C1 segment of cervical spinal cord (tissue), 14 donors: ENCODE measurements at places on chromosomes 3 and 15.

- DNase-seq: no peak
Observed at GRCh38 chr3:97495896-97496295, 268.7 kb upstream of the ARL6 start.

- DNase-seq: no peak
Observed at GRCh38 chr3:175015056-175015635, 156.0 kb downstream of the NAALADL2 start.

DNA sequence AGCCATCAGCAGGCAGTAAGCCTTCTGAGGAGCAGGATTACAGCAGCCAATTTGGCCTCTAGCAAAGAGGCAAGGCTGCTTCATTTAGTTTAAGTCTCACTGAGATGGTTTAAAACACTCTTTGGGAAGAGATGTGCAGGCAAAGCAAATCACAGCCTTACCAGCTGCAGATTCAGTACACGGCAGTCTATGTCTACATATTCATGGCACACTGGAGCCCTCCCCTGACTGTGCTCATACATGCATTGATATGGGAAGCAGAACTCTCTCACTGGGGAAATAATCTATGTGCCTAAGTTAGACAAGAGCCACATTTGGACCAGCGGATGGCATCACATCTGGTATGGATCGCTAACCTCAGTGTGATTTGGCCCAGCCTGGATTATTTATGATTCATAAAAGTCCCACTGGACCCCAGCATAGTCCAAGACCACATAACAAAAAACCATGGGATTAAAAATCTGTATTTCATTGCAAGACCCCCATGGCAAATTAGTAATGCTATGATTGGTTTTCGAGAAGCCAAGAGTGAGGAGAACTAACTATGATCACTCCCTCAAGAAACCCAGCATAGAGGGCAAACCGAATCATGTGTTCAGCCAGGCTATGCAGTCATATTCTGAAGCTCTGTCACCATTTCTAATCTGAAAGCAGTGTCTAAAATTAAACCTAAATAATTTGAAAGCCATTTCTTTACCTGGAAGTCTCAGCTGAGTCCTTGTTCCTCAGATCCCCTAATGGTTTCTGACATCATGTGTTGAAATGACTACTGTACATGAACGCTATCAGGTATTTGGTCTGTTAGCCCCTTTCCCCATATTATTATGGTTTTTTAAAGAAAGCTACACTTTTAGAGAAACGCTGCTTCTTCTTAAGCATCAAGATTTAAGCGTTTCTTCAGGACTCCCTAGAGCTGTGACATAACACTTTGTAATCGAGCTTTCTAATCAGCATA lies 1.2 kb downstream of the PRICKLE2 start:
- DNase-seq: no peak

DNA sequence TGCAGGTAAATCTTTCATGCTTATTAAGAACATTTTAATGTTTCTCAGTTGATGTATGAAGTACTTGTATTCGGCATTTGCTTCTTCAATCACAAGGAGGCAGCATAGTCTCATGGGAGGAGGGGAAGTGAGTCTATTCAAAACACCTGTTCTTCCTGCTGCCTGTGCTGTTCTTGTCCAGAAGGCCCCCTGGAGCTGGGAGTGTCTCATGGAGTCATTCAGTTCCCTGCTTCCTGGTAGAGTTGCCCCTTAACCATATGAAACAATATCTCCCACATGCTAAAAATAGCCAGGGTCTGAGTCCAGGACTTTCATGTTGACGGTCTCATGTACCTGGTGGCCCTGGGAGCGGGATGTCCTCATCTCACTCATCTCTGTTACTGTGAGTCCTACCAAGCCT lies 15.5 kb upstream of the PPP1R2 start:
- DNase-seq: no peak

- no peak for DNase-seq
Observed at GRCh38 chr3:23086331-23086730, 116.8 kb upstream of the UBE2E2 start.

- no peak for DNase-seq
Observed at GRCh38 chr3:8900869-8901268, 62.4 kb downstream of the RAD18 start.

DNA sequence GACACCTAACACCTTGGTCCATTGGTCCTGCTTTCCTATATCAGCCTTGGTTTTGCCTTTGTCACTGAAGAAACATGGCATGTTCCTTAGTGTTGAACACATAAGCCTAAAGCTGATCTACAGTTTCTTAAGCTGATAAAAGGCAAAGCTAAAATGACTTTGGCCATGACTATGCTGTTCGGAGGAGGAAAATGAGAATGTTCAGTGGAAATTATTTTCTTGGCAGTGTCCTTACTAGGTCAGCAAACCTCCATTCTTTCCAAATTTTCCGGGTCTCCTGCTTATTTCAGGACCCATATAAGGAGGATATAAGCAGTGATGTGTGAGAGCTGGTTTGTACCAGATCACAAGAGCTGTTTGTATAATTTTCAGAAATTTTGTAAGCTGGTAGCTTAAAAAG lies 832.9 kb upstream of the CFAP20DC start:
- no peak for DNase-seq

GRCh38 chr3:129989414-129989813 lies 14.9 kb downstream of the TRH start:
- no peak for DNase-seq

DNA sequence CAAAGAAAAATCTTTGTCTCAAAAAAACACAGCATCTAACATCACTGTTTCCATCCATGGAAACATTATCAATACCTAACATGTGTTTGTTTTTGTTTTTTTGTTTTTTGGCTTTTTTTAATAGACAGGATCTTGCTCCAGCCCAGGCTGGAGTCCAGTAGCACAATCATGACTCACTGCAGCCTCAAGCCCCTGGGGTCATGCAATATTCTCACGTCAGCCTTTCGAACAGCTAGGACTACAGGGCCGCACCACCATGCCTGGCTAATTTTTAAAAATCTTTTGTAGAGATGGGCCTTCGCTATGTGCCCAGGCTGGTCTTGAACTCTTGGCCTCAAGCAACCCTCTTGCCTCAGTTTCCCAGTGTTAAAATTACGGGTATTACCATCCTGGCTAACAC lies 52.8 kb downstream of the RAF1 start:
- DNase-seq: no peak

DNA sequence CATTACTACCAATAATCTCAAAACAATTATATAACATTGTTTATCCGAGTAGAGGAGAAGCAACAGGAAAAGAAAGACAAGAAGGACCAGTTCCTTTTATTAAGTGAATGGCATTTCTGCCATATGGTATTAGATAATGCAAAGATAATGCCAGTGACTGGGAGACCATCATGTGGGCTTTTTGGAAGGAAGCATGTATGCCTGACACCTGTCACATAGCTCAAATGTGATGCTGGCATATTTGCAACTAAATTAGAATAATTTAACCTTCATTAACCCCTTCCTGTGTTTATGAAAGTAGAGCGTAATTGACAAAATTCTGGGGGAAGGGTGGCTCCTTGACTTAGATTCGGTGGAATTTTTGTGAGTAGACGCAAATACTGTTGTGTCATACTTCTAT lies 733.0 kb downstream of the TUSC7 start:
- DNase-seq: no peak

- no peak for DNase-seq
Observed at GRCh38 chr3:157639756-157640426, 136.7 kb upstream of the VEPH1 start.

DNA sequence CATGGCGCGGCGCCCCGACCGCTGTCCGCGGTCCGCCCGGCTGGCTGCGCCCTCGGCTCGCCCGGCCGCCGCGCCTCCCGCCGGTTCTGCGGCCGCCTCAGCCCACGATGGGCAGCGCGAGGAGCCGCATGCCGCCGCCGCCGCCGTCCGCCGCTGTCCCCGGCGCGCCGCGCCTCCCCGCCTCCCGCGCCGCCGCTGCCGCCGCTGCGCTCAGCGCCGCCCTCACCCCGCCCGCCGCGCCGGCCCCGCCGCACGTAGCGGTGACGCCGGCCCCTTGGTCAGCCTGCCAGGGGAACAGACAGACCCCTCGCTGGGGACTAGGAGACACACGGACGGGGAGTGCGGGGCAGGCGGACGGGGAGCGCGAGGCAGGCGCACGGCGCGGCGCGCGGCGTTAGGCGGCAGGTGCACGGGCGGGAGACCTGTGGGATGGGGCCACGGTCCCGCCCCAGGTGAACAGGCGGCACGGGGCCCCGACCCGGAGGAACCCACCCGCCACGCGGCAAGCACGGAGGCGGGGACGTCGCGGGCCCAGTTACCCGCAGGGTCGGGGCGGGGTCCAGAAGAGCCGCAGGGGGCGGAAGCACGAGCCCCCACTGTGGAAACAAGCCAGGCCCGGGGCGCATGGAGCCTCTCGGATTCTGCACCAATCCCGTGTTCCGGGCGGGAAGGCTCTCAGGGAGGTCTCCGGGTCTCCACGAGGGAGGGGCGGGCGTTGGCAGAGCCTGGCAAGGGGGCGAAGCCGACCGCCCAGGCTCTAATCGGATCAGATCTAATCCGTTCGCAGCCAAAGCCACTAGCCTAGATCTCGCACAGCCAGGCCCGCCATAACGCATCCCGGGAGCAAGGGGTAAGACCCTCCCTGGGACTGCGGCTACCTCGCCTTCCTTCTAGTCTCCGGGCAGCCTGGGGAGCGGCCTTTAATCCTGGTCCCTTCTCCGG lies at the start of gene CSPG5:
TSS of gene CSPG5 (minus strand) at position 175 of the 942 bp plus-strand sequence. CDS start at position 3, 172 bp downstream.
- DNase-seq: no peak

- DNase-seq: no peak
Observed at GRCh38 chr3:156812521-156813335, 13.4 kb upstream of the LEKR1 start.

GRCh38 chr15:52014616-52015015 lies 4.4 kb upstream of the MAPK6 start:
- no peak for DNase-seq

GRCh38 chr3:191334346-191334893 lies 4.1 kb upstream of the UTS2B start:
- no peak for DNase-seq

- no peak for DNase-seq
Observed at GRCh38 chr15:34865531-34865930, 70.2 kb upstream of the ACTC1 start.

DNA sequence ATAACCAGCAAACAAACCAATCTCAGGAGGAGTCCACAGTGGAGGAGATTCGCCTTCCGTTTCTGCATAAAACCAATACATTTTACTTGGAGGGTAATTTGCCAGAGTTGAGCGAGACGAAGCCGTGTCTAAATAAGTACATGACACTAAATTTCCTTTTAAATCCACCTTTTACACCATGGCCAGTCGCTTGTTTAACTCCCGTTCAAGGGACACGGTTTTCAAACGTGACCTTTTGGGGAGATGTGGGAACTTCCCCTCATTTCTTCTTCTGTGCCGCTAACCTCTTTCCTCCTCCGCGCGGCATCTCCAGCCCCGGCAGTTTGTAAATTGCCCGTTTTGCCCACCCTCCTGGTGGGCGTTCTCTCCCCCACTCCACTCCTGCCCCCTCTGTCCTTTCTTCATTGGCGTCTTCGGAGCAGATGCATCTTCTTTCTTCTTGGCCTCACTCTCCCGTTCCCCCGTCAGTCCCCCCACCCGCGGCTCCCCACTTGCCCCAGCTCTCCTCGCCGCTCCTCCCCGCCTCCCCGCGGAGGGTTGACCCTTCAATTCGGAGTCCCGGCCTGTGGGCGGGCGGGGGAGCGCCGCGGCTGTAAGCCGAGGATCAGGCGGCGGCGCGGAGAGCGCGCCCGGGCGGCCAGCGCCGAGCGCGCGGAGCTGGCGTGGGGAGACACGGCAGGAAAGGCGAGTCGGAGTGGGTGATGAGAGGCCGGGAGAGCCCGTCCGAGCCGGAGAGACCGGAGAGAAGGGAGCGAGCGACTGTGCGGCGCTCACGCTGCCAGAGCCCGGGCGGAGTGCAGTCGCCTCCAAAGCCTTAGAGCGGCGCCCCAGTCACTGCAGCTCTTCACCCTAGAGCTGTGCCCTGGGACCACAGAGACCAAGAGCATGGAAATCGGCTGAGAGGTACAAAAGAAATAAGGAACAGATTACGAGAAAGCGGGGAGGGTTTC lies at the start of gene NLGN1:
TSS of gene NLGN1 (plus strand) at position 584 of the 950 bp plus-strand sequence.
- DNase-seq: peak; percentile 82

- DNase-seq: no peak
Observed at GRCh38 chr3:151402349-151402748, 17.8 kb upstream of the P2RY12 start.

DNA sequence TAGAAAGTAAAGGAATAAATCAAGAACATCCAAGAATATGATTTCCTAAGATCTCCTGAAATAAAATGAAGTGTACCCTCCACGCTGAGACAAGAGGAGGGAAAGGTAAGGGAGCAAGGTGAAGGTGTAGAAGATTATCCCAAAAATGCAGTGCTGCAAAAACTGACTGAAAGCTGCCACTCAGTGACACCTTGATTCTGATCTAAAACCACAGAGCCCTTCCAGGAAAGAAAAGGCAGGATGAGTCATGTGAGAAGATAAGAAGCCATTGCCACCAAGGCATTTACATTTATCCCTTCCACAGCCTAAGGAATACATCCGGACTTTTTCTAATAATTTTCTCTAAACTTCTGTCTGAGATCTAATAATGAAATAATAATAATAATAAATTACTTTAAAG lies 49.9 kb downstream of the IGSF11 start:
- DNase-seq: no peak

DNA sequence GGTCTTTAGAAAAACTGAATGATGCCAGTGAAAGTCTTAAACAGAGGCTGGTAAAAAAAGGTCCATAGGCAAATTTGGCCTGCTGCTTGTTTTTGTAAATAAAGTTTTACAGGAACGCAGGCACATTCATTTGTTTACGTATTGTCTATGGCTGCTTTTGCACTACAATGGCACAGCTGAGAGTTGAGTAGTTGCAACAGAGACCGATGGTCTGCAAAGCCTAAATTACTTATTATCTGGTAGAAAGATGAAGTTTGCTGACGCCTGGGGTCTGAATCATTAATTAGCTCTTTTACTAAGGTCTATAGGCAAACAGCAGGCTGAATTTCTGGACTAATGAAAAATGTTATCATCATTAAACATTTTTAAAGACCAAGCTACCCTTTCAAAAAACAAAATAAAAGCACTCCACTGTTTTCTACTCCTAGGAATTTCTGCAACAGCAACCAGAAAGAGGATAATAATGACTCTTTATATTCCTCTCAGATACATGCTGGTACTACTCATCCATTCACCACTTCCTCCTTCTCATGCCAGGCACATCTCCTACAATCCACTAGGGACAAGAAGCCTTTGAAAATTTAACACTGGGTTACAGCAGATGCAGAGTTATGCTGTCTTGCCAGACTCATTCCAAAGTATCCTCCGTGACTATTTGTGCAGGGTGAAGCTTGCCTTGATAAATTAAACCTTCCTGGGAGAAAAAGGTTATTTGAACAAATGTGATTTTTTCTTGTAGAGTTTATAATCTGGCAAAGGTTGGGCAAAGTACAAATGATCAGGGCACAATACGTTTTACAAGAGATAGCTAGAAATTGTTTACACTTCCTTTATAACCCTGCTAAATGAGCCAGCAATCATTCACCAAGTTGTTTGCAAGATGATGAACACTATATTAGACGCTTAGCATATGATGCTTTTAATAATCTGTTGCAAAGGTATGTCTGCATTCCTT lies 6.0 kb downstream of the GATM start:
- no peak for DNase-seq

- no peak for DNase-seq
Observed at GRCh38 chr15:83992324-83993031, 243.1 kb upstream of the GOLGA6L4 start.

- DNase-seq: no peak
Observed at GRCh38 chr15:92638291-92638708, 17.3 kb downstream of the FAM174B start.

- no peak for DNase-seq
Observed at GRCh38 chr15:51030649-51031316, 63.9 kb downstream of the TNFAIP8L3 start.
